Foreskin keratinocyte (primary cell): ENCODE measurements at places on chromosomes 6 and 20.

GRCh38 chr20:263701-264100 is 6.2 kb downstream of the DEFB132 start:
- no peak for DNase-seq

DNA sequence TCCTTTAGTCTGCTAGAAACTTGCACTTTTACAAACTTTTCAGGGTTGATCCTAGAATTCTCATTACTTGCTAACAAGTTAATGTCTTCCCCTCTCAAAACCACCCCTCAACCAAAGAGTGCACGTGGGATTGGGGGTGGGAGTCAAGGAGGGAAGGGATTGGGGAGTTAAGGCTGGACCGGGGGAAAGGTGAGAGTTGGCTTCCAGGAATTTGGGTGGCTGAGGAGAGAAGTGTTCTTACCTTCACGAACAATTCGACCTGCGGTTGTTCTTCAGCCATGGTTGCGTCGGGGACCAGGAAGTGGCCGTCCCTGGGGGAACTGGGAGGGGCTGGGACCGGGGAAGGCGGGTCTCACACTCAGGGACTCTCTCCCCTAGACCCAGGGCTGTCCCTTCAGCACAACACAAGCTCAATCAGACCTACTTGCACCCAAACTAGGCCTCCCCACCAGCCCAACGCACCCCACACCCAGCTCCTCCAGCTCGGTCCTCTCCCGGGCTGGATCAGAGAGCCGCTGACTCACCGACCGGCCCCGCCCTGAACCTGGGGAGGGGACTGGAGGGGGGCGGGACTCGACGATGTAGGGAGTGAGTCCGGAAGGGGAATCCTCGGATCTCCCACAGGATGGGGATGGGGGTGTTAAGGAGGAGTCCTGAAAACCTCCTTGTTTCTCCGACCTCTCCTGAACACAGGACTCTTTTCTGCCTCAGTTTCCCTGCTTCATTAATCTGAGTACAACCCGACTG is at the start of gene CLIC1:
CLIC1 (minus strand) TSS at position 510 of the 747 bp plus-strand sequence; CDS start at position 280, 230 bp downstream.
- DNase-seq, result peak; percentile 37

- DNase-seq, result no peak
These were observed 62.9 kb downstream of the BMP5 start for GRCh38 chr6:55812509-55812908.

DNA sequence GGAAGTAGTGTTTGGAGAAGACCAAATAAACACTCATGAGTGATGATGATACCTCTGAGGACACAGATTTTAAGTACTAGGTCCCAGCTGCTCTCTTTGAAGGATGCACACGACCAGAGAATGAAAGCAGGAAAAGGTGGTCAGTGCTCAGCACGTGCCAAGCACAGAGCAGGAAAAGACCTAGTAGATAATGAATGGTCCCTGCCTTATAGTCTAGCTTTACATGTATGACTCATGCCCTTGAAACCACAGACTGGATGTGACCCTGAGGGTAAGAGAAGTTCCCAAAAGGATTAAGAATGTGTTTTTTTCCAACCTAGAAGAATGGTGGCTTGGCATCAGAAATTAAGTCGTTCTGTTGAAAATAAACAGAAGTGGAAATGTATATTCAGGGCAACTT is 2.8 kb upstream of the MC3R start:
- DNase-seq, result no peak

DNA sequence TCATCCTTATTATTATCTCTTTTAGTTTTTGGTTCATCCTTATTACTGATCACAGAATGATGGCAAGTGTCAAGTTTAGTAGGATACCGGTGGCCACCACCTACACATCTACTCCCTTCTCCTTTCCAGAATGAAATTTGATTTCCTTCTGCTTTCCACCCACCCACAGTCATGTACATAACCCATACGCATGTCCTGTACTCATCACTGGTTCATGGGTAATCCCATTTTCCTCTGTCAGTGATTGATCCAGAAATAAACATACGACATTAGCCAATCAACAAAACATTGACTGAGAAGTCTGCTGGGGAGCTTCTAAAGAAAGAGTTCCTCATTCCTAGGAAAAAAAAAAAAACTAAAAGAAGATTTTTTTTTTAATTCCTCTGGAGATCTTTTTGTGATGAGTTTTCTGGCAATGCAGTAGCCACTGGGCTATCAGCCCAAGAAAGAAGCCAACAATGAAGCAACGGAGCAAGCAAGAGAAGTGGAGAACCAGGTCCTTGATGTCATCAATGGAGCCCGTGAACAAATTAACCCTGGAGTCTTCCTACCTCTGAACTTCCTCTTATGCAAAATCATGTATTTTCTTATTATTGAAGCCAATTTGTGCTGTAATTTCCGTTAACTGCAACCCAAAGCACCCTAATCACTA is 127.8 kb downstream of the TASP1 start:
- no peak for DNase-seq

- no peak for DNase-seq
These were observed 80.7 kb downstream of the THBS2 start for GRCh38 chr6:169172946-169173345.

GRCh38 chr20:14992153-14992552 is 654.7 kb upstream of the FLRT3 start:
- no peak for DNase-seq

DNA sequence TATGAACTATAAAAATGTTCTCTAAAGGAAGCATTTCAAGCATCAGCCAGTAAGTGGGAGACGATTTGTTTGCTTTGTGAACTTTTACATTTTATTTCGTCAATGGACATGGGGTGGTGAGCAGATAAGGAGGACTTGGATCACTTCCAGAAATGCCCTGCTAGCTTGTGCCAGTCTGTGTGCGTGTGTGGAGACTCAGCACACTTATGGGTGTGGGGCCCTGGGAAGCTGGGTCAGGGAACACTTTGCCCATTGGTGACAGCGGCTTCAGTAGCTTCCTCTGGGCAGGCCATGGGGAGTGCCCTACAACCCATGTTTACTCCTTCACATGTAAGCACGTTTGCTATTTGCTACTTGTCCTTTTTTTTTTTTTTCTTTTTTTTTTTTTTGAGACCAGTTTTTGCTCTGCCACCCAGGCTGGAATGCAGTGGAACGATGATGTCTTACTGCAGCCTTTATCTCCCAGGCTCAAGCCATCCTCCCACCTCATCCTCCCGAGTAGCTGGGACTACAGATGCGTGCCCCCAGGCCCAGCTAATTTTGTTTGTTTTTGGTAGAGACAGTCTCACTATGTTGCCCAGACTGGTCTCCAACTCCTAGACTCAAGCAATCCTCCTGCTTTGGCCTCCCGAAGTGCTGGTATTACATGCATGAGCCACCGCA is 24.2 kb downstream of the PRDM1 start:
- no peak for DNase-seq

GRCh38 chr6:38503032-38503773 is 136.5 kb downstream of the BTBD9 start:
- no peak for DNase-seq

DNA sequence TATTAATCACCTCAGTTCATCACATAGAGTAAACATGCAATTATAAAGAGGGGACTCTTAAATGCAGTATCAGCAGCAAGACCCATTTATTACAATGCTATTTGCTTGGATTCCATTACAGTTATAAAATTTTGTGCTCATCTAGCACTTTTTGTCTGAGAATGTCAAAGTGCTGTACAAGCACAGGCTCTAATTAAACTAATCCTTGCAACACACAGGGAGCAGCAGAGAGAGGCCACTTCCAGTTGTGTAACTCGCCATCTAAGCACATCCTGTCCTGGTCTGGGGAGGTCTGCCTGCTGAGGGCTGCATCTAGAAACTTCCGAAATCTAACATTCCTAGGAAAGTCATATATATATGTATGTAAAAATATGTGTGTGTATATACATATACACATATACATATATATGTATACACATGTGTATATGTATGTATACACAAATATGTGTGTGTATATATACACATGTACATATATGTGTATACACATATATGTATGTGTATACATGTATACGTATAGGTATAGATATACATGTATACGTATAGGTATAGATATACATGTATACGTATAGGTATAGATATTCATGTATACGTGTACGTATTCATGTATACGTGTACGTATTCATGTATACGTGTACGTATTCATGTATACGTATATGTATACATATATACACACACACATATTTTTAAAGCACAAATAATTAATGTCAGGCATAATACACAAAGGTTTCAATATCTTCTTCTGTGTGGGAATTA is 136.4 kb upstream of the JARID2 start:
- no peak for DNase-seq

DNA sequence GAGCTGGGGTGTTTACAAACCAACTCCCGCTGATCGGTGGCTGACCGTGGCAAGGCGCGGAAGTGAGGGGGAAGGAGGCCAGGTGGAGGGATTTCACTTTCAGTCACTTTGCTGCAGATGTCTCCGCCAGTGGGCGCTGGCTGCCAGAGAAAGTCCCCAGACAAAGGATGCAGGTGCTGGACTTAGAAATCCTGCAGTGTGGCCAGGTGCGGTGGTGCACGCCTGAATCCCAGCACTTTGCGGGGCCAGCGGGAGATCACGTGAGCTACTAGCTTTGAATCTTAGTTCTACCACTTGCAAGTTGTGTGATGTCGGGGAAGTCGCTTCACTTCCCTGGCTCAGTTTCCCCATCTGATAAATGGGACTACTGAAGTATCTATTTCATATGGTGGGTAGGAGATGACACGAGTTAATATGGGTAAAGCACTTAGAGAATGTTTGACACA is 180.4 kb downstream of the ZNF217 start:
- DNase-seq, result no peak

DNA sequence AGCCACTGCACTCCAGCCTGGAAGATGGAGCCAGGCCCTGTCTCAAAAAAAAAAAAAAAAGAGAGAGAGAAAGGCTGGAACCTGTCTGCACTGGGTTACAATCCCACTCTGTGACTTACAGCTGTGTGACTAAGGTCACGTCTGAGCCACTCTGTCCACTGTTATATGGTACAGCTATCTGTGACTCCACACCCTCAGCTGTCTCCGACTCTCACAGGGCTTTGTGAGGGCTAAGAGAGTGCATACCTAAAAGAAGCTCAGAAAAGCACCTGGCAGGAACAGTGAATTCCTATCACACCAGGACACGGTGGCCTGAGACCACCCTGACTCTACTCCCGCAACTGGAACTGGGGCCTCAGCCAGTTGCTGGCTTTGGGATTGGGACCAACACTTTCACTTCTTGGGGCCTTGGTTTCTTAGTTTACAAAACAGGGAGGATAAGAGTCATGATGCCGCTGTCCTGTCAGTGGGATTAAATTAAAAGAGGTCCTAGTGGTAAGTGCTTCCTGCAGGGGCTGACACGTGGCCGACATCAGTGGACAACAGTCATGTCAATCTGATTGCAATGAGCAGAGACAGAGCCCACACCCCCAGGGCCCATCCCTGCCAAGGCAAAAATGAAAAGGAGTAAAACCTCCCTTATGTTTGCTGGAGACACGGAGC is 5.7 kb upstream of the CD93 start:
- no peak for DNase-seq

DNA sequence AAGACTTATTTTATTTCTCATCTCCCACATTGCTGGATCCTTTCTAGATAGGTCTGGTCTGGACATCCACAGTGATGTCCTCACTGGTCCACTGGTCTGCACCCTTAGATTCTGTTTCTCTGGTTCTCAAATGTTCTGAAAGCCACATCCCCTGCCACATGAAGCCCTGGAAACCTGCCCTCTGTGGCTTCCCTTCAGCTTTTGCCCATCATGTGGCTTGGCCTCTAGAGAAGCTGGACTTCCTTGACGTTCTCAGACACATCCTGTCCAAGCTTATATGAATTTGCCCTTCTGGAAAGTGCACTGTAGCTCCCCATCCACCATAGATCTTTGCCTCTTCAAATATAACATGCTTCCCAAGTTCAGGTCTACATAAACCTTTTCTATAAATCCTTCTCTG is 18.5 kb downstream of the CST4 start:
- DNase-seq, result no peak

GRCh38 chr20:3673221-3674070 is 8.4 kb downstream of the ADAM33 start:
- DNase-seq, result no peak

DNA sequence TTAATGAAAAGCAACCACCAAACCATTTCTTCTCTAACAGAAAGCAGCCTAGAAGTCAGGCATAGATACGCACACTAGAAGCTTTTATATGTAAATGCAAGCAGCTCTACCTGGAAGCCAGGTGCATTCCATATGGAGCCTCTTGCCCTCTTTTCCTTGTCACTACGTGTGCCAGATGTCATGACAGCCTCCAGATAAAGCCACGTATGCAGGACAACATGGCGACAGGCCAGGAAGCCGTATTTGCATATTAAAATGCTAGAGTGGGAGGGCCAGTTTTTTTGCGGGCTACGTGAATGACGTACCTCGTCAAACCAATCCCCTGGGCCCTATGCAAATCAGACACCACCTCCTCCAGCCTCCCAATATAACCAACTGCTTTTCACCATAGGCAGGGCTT is 308.1 kb upstream of the SPTLC3 start:
- no peak for DNase-seq

- no peak for DNase-seq
These were observed 547.3 kb upstream of the SLC35B3 start for GRCh38 chr6:8982668-8983067.

- DNase-seq, result no peak
These were observed 104.6 kb downstream of the DLL1 start for GRCh38 chr6:170186006-170186935.

DNA sequence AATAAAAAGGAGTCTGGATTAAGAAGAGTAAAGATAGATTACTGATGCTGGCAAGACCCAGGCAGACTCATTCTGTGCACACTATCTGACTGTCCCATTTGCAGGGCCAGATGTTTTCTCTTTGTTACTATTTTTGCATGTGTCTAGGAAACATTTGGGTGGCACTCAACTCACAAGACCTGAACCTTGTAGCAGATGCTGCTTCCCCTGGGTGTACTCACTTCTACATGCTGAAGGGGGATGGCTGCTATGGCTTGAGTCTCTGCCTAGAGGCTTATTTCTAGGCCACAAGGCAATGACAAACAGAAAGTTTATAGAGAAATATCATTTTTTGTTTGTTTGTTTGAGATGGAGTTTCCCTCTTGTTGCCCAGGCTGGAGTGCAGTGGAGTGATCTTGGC is 351.4 kb downstream of the FOXA2 start:
- DNase-seq, result no peak

- DNase-seq, result no peak
These were observed 21.0 kb downstream of the GGTLC1 start for GRCh38 chr20:23967616-23967979.

DNA sequence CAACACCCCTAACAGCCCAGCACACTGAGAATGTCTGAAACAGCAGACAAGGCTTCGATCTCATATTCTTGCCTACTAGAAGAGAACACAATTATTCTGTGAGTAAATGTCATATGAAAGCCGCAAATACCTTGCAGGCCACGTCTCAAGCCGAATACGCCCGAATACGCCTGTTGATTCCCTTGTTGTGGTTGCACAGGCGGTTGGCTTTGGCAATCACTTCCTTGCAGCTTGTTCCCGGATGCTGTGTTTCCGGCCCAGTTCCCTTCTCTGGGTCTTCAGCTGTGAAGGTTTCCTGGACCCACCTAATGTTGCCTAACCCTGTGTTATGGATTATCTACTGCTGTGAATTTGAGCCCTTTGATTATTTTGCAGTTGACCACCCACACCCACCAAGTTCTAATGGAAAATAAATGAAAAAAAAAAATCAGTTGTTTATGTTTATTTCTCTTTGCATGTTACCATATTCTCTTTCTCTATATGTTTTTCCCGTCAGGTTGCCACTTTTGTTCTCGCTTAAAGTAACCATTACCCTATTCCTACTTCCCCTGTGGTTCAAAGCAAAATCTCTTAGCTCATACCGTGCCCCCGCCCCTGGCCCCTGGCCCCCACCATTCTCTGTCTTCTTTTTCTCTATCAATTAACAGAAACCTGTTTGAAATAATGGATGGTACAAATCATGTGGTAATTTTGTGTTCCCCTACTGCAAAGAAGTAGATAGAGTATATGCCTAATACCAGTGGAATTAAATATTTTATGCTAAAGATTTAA is 172.4 kb downstream of the ADGB start:
- no peak for DNase-seq
